Activated CD8-positive, alpha-beta memory T cell treated with anti-CD3 and anti-CD28 coated beads, Interleukin-2, amount 10 ng/mL, durations not matched to agents 7 days and 5 days (primary cell): ENCODE measurements at places on chromosomes 6 and 20. TPM values are rescaled to one million over a fixed set of nuclear protein-coding genes. Genes with fewer than 3 reads are reported as not detected.

DNA sequence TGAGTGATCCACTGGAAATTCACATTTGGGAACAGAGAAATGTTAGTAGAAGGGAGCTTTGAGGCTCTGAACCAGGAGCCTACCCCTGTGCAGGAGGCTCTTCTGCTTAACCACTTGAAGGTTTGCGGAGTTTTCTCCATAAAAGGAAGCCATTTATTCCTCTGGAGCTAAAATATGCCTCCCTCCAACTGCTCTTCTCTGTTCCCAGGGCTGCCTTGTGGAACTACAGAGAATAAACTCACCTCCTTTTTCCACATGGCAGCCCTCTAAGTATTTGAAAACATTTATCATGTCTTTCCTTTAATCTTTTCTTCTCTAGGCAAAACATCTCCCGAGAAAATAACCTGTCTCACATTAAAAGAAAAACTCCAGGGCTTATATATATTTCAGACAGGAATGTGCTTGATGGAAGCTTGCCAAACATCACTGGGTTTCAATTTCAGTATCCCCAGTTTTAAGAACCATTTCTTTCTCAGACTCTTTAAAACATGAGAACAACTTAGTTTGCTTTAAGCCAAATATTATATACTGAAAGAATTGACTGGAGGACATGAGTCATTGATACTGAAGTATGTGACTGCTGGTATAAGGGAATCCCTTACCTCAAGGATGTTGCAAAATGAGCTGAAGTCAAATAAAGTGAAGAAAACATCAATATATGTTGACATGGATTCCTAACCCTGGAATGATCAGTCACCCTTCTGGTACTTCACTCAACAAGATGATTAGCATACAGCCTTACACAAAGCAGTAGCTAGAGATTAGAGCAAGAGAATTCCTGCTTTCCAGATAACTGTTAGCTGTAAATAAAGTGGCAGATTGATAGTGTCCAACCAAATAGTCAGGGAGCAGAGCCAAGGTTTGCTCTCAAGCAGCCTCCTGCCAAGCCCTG, 74.0 kb downstream of the ZBTB2 start:
- DNase-seq: no peak

- no peak for DNase-seq
Observed at GRCh38 chr20:44809380-44810060, 826 bp downstream of the RIMS4 start.

- peak; percentile 67 for DNase-seq
Observed at GRCh38 chr6:41901882-41902519, 6.8 kb upstream of the USP49 start.

DNA sequence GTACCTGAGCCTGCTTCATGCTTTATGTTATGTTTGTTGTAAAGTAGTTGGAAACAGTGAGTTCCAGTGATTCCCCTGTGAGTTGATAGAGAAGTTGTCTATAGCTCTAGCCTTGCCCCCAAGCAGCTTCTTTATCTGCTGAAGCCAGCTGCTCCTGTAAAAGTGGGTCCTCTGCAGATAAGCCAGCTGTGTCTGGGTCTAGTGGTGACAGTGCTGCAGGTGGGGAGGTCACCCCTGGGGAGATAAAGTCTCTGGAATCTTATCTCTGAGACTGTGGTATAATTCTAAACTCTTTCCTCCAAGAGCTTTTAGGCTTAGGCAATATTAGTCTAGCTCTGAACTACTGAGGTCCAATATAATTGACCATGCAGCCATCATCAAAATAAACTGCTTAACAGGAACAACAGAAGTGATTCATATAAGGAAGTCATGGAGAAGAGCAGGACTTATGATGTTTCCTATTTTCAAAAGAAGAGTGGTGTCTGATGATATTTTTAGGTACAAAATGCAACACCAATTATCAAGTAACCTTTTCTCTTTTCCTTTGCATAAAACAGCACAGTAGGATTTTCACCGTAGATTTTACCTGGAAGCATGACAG, 44.2 kb upstream of the TMEM217 start:
- DNase-seq: no peak

DPPA5 gene
- not detected for total RNA-seq

MYT1 gene
- not detected for total RNA-seq

DNA sequence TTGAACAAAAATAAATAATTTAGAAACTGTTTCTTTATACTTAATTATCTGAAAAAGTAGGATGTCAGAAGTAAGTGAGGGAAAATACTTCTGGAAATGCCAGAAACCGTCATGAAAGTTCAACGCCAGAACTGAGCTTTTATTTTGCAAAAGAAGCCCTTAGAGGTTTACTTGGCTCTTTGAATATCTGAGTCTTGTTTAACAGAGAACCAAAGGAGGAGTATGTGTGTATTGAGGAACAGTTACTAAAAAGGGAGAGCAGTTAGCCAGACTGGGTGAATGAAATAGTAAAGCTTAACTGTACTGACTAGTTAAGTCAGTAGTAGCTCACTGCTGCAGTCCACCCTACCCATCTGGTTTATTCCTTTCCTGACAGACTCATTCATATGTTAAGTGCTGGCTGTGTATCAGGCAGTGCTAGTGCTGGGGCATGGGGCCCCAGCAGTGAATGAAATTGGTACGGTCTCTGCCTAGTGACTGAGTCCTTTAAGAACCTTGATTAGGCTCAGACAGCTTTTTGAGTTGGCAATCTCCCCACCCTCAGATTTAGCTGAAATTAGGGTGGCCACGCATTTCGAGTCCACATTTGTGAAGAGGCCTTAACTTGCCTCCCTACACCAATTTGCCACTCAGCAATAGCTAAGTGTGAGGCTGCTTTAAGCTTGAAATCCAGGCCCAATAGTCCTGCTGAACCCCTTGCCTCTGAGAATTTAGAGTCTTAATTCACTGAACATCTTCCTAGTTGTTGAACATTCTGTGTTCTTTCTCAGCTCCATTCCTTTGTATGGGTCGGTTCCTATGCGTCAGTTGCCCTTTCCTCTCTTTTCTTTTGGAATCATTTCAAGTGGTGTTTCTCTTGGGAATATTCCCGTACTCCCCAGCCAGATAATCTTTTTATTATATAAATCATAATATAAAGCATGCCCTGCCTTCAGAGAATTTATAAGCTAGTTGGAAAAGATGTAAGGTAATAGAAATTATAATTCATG, 20.2 kb downstream of the MAP3K4 start:
- no peak for DNase-seq

DNA sequence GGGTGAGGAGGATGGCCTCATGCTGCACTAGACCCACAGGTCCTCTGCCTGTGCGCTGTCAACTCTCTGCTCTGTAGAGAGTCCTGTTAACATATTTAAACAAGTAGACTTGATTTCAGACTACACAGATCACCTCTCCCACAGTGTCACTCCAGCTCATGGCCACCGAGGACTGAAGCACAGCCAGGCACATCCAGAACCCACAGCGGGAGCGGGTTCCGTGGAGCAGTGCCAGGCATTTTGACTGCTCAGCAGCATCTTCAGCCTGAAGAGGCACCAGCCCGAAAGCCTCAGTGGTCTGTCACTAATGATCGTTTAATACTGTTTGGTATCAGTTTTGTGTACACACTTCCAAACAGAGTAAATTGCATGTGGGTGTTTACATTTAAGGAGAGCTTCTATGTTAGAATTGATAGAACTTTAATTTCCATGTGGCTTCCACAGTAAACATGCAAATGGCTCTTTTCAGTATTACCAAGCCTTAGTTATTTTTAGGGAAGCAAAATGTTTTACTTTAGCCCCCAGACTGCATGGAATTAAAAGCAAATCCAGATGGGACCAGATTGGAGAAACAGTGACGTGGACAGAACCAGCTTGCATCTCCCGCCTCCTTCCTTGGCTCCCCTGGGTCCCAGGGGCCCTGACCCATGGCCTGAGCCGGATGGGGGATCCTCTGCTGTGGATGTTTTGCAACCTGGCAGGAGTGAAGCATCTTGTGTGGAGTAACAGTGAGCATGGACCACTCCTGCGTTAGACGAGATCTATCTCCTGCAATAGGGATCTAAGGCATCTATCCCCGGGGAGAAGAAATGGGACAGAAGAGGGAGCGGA, 196.7 kb upstream of the CDH4 start:
- DNase-seq: no peak

IYD gene
- total RNA-seq: not detected

TFAP2C gene
- total RNA-seq: not detected

DNA sequence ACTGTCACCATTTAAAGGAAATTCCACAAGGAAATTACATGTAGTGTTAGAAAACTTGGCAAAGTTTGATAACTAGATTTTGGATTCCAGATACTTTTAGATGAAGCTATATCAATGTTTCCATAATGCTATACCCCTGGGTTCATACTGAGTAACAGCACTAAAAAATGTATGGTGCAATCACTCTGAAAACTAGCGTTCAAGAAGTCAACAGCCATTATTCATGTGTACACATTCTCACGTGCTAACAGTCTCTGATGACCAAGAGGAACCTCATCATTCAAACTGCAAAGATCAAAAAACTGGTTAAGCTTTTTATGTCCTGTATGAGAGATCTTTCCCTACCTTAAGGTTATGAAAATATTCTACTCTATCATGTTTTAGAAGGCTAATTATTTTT, 197.6 kb downstream of the GMDS start:
- DNase-seq: no peak

SGK1 gene
- total RNA-seq: 14.8 TPM

PREX1 gene
- total RNA-seq: 130 TPM

BTNL2 gene
- total RNA-seq: not detected

DNA sequence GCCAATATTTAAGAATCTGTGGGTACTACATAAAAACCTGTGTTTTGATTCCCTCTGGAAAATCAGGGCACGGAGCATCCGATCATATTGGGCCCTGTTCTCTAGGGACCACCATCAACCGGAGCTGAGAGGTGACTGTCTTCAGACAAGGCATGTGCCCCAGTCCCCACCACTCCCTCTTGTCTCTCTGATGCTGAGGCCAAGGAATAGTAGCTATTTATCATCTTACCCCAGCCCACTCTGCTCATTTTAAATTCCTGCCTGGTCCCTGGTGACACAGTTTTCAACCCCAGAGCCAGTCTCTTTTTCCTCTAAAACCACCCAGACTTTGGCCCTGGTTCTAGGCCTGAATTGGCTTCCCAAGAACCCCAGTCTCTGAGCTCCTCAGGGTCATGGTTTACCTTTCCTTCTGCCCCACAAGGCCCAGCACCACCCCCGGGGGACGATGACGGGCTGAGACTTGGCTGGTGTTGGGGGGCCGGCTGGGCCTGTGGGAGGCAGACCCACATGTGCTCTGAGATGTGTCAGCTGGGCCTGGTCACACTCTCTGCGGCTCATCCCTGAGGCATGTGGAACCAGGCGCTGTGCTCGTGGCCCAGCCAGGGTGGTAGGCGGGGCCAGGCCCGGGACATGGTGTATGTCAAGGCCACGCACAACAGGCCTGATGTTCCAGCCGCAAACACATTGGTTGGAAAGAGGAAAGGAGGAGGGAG, 114.4 kb downstream of the CEBPB start:
- no peak for DNase-seq

FAM50B gene
- 8.8 TPM for total RNA-seq

- no peak for DNase-seq
Observed at GRCh38 chr20:43981540-43981939, 66.9 kb downstream of the TOX2 start.

TINAG gene
- total RNA-seq: not detected

GRCh38 chr6:125207956-125208355, 54.4 kb downstream of the TPD52L1 start:
- DNase-seq: no peak

DNA sequence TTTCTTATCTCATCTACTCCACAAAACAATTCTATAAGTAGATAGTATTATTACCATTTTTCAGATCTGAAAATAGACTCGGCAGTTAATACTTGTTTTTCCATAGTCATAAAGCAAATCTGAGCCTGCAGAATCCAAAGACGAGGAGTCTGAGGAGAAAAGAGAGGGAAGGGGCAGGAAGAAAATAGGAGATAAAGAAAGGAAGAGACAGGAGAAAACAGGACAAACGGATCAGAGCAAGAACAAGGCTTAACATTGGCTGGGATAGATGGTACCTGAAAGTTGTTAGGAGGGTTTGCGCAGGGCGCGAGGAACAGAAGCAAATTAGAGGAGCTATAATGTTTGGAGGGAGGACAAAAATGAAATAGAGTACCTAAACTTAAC, 639 bp upstream of the PPIL1 start:
- no peak for DNase-seq

DNA sequence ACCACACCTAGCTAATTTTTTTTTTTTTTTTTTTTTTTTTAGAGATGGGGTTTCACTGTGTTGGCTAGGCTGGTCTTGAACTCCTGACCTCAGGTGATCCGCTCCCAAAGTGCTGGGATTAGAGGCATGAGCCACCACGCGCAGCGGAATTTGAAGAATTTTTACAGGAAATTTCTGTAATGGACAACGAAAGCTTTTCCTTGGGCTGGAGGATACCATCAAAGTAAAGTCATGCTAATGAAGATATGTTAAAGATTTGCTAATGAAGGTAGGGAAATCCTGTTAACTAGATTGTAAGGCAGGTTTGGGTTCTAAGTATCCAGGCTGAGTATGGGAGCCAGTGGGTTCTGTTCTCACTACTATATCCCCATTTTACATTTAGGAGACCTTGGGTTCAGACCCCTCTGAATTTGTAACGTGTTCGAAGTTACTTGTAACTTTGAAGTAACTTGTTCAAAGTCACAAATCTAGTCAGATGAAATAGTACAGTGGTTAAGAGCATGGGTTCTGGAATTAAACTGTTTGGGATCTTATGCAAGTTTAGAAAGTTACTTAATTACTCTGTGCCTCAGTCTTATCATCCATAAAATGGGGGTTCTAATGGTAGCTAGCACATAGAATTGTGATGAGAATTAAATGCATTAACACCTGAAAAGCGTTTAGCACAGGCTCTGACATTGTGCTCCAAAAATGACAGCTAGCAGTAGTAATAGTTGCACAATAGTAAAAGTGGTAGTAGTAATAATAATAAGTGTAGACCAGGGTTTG, 123.4 kb upstream of the GPR6 start:
- no peak for DNase-seq

DNA sequence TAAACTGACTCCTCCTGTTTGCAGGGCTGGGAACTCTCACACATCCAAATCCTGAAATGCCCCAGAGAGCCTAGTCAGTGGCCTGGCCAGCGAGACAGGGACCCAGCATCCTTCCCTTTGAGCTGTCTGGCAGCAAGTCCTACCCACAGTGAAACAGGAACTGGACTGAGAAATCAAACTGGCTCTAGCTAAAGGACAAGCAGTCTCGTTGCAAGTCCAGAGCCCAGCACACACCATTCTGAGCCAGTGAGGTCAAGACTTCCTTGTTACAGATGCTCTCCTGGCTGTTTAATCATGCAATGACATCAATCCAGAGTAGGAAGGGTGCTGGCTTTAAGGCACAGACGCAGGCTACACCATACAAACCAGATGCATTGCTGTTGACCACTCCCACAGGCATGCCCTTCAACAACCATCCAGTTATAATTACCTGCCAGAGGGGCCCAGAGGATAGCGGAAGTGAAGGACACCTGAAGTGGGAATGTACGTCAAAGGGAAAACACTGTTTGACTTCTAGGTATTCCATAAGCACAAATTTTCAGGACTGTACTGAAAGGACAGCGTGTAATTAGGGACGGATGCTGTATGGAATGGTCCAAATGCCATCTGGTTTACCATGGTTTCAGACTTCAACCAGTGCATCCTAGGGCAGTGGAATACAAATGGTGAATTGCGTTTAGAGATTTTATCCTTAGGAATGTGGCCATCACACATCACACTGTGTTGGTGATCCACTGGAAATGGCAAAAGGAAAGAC, 114.4 kb downstream of the SLC23A2 start:
- DNase-seq: no peak

- no peak for DNase-seq
Observed at GRCh38 chr6:88808381-88808780, 155.0 kb downstream of the RNGTT start.
